ENCODE measurements at places on chromosomes 12 and 14. TPM values are rescaled to one million over a fixed set of nuclear protein-coding genes. Genes with fewer than 3 reads are reported as not detected.

JPH4 gene
- polyA plus RNA-seq, result 76.9 TPM

SYNJ2BP gene
- 27.0 TPM for polyA plus RNA-seq

SALL2 gene
- polyA plus RNA-seq, result 18.6 TPM

SERPINA3 gene
- not detected for polyA plus RNA-seq

GLS2 gene
- polyA plus RNA-seq, result 10.5 TPM

CELA1 gene
- polyA plus RNA-seq, result not detected

AQP2 gene
- polyA plus RNA-seq, result not detected

PAH gene
- polyA plus RNA-seq, result not detected

KCNC2 gene
- polyA plus RNA-seq, result 7.4 TPM

SLCO1B1 gene
- polyA plus RNA-seq, result not detected

RTL1 gene
- not detected for polyA plus RNA-seq

FOXG1 gene
- 54.0 TPM for polyA plus RNA-seq

LHX5 gene
- 2.0 TPM for polyA plus RNA-seq

PRKD1 gene
- polyA plus RNA-seq, result 9.6 TPM

RNF212B gene
- not detected for polyA plus RNA-seq

NEMP1 gene
- 5.9 TPM for polyA plus RNA-seq

SIX4 gene
- 1.3 TPM for polyA plus RNA-seq

PRR4 gene
- 4.8 TPM for polyA plus RNA-seq

SLCO1A2 gene
- not detected for polyA plus RNA-seq

CLEC4D gene
- polyA plus RNA-seq, result not detected

TSPAN19 gene
- 4.8 TPM for polyA plus RNA-seq

MMP19 gene
- not detected for polyA plus RNA-seq

CTSG gene
- not detected for polyA plus RNA-seq

MGAT4C gene
- polyA plus RNA-seq, result 20.7 TPM

LYZ gene
- not detected for polyA plus RNA-seq

OVCH1 gene
- 0.83 TPM for polyA plus RNA-seq

SMCO2 gene
- polyA plus RNA-seq, result 2.4 TPM

FAR2 gene
- 3.5 TPM for polyA plus RNA-seq

CSRP2 gene
- polyA plus RNA-seq, result 67.2 TPM

LPAR5 gene
- 0.48 TPM for polyA plus RNA-seq

MMP17 gene
- polyA plus RNA-seq, result 93.5 TPM

OR10A7 gene
- polyA plus RNA-seq, result not detected

MRPL42 gene
- polyA plus RNA-seq, result 236 TPM

LRTM2 gene
- 2.4 TPM for polyA plus RNA-seq

ADAM21 gene
- 0.58 TPM for polyA plus RNA-seq

REP15 gene
- not detected for polyA plus RNA-seq

BDKRB2 gene
- polyA plus RNA-seq, result not detected

COCH gene
- 39.9 TPM for polyA plus RNA-seq

ZNF664 gene
- polyA plus RNA-seq, result 152 TPM

CMA1 gene
- not detected for polyA plus RNA-seq

HOXC12 gene
- polyA plus RNA-seq, result not detected

AGAP2 gene
- 19.3 TPM for polyA plus RNA-seq
